ENCODE measurements at places on chromosomes 13 and 19.
A peak's percentile ranks its signal among the peaks of the same experiment; 100 is the strongest.

DNA sequence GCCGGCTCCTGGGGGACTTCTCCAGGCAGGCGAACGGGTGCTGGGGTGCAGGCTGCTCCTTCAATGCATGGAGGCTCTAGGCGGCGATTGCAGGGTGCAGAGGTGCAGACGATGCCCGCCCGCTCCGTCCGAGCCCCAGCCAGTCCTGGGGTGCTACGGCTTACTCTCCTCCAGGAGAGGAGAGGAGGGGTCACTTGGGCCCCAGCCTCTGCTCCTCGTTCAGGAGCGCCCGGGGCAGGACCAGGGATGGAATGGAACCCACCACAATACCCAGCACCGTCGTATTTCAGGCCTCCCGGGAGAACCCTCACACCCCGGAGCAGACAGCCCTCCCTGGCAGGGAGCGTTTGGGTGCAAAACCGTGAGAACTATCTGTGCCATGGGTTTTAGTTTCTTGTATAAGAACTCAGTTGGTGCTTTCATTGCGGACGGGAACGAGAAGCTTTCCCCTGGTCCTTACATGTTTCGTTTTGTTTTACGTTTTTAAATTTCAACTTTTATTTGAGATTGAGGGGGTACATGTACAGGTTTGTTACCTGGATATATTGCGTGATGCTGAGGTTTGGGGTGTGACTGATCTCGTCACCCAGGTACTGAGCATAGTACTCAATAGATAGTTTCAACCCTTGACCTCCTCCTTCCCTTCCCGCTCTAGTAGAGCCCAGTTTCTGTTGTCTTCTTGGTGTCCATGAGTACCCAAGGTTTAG lies 46.8 kb downstream of the ARHGEF18 start:
- DNase-seq: no peak

- no peak for DNase-seq
These were observed 171.7 kb upstream of the KLF12 start for GRCh38 chr13:74305876-74306275.

DNA sequence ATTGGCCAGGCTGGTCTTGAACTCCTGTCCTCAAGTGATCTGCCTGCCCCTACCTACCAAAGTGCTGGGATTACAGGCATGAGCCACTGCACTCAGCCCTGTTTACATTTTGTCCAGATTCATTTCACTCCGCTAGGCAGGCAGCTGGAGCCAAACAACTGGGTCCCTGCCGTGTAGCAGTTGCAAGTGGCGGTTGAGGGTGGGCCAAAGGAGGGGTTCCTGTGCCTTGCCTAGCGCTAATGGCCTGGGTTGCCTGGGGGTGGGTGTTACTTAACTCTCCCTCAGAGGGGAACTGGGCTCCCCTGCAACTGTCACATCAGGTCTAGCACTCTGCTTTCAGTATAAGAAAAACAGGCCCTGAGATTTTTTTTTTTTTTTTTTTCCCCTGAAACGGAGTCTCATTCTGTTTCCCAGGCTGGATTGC lies 7.4 kb downstream of the ACP5 start:
- no peak for DNase-seq

- DNase-seq: peak; percentile 24
These were observed at the start of gene NFIX for GRCh38 chr19:12994701-12995595. NFIX (plus strand) TSS chr19:12995475; CDS start chr19:12995838, 363 bp downstream.

DNA sequence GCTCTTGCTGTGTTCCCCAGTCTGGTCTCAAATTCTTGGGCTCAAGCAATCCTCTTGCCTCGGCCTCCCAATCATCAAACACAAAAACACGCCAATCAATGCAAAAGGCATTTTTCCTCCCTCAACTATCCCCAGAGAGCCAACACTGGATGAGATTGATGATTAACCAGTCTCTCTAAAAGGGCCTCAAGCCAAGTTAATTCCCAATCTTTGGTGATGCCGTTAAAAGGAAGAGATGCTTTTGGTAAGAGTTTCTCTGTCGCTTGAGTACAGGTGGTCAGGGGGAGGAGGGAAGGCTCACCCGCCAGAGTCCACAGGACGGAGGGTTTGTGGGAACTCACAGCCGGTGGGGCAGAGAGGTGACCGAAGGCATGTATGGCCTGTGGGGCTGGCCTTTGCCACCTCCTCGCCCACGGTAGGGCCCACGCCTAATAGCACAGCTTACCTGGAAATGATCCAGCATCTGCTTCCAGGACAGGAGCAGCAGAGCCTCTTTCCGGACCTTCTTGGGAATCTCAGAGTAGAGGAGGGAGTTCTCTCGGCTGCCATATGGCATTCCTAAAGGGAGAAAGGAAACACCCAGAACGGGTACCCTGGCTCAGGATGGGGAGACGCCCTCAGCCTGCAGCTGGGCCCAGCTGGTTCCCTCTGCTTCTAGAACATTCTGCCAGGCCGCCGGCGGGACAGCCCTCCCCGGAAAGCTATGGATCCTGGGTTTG lies 18.1 kb downstream of the DPP9 start:
- DNase-seq: no peak

GRCh38 chr13:35499676-35500075 lies 23.2 kb upstream of the MAB21L1 start:
- no peak for DNase-seq

DNA sequence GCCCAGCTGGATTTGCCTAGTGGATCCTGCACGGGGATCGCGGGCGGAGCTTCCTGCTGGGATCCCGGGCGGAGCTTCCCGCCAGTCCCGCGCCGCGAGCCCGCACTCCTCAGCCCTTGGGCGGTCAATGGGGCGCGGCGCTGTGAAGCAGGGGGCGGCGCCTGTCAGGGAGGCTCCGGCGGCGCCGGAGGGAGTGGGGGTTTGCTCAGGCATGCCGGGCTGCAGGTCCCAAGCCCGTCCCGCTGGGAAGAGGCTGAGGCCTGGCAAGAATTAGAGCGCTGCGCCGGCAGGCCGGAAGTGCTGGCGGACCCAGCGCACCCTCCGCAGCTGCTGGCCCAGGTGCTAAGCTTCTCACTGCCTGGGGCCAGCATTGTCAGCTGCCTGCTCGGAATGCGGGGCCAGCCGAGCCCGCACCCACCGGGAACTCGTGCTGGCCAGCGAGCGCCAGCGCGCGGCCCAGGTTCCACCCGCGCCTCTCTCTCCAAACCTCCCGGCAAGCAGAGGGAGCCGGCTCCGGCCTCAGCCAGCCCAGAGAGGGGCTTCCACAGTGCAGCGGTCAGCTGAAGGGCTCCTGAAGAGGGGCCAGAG lies 119.6 kb downstream of the PRR20E start:
- no peak for DNase-seq

- no peak for DNase-seq
These were observed 1049.8 kb downstream of the OLFM4 start for GRCh38 chr13:54078271-54078870.

DNA sequence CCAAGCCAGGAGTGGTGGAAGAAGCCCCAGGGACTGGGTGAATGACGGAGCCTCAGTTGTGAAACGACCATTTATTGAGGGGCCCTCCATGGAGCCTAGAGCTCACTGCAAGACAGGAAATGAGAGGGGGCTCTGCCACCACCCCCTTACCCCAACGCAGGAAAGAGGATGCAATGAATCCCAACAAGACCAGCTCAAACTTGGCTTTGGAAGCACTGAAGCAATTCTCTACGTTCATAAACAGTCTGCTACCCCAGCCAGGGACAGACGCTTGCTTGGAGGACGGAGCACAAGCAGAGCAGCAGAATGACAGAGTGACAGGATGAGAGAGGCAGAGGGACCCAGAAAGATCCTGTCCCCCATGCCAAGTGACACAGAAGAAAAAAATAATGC lies 1.0 kb downstream of the PRKACA start:
- no peak for DNase-seq

DNA sequence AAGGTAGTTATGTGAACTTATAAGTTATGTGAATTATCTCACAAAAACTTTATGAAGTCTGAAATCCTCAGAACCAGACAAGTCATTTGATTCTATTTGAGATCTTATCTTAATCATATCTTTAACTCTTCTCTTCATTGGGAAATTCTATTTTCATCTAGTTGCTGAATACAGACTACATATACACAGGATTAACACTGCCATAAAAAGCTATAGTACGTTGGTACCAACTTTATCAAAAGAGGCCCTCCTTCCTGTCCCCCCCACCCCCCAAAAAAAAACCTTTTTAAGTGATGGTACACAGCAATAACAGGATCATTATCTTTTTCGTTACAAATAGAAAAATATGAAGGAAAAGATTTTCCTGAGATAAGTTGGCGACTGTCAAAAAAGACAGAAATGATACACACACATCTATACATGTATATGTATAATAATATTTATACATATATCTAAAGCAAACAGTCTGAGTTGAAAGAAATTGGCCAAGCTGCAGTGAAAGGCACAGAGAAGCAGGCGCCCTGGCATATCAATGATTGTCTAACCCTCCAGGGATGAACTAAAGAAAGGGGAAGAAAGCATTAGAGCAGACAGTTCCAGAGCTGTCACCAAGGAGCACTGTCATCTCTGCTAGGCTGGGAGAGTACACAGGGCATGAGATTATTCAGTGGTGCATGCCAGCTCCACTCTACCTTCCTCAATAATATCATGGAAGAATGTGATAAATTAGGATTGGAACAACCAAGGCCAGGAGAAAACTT lies 116.7 kb downstream of the KLF12 start:
- DNase-seq: no peak

GRCh38 chr13:38372820-38373383 lies 23.3 kb downstream of the UFM1 start:
- DNase-seq: no peak

GRCh38 chr19:10544242-10544752 lies 593 bp downstream of the ATG4D start:
- no peak for DNase-seq

DNA sequence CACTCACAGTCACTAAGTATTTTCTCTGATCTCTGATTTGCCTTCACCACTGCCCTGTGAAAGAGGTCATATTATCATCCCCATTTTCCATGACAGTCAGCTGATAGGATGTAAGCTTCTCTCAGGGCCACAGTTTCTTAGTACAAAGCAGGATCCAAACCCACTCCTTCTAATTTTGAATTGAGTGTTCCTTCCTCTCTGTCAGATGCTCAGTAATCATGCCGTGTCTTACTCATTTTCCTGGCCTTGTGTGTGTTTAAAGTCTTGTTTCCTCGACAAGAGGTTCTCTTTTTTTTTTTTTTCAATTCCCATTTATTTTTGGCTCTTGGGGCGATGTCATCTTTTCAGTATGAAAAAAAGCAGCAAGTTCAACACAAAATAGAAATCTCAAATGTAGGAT lies 72.3 kb downstream of the NAA16 start:
- DNase-seq: no peak

DNA sequence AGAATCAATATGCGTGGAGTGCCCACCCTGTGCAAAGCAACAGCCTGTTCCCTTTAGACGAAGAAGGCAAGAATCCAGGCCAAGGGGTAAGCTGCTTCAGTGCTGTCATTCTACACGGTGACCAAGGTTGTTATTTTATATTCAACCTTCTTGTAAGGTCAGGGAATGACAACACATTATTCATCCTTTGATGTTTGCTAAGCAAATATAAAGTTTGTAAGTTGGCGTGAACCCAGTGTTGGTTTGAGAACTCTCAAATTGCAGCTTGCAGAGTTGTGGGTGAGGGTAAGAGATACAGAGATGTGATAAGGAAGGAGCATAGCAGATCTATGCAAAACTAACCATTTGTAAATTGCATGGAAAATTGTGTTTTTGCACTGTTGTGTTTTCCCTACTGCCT lies 436.7 kb downstream of the FGF9 start:
- DNase-seq: no peak

DNA sequence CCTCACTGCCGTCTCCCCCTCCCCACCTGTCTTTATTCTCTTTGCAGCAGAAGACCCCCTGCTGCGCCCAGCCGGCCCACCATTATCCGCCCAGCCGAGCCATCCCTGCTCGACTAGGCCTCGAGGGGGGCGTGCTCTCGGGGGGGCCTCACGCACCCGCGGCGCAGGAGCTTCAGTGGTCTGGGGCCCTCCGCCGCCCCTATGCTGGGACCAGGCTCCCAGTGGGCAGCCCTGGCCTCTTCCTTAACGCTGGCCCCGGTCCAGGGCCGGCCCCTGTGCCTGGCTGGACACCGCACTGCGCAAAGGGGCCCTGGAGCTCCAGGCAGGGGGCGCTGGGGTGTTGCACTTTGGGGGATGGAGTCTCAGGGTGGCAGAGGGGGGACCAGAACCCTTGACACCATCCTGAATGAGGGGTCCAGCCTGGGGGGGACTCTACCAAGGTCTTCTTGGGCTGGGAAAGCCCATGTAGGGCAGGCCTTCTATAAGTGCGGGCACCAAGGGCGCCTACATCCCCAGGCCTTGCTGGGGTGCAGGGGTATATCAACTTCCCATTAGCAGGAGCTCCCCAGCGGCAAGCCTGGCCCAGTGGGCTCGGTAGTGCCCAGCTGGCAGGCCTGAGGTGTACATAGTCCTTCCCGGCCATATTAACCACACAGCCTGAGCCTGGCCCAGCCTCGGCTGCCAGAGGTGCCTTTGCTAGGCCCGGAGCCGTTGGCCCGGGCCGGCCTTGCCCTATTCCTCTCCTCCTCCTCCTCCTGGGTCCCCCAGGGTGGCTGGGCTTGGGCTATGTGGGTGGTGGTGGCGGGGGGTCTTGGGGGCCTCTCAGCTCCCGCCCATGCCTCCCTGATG lies 4.9 kb downstream of the TMED1 start:
- DNase-seq: no peak

DNA sequence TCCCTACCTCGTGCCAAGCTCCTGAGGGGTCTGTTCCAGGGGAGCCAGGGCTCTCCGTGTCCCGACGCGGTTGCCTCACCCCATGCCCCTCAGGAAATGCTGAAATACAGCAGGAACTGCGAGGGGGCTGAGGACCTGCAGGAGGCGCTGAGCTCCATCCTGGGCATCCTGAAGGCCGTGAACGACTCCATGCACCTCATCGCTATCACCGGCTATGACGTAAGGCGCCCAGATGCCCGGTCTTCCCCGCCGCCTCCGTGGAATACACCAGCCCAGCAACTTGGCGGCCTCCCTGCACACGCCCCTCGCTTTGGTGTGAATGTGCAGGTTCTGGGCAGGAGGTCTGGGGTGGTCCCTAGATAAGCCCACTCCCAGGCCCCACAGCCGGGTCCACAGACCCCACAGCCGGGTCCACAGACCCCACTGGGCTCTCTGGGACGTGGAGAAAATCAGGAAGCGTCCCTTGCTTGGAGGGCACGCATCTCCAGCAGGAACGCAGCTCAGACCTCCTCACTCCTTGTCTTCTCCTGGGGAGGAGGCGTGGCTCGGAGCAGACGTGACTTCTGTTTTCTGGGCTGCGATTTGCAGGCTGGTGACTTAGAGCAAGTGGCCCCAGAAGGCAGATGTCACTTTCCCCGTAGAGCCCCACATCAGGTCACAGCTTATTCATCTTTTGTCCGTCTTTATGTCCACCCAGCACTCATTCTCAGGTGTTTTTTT lies 19.4 kb upstream of the F7 start:
- DNase-seq: no peak

GRCh38 chr19:33329736-33330135 lies 27.4 kb upstream of the CEBPA start:
- DNase-seq: no peak

DNA sequence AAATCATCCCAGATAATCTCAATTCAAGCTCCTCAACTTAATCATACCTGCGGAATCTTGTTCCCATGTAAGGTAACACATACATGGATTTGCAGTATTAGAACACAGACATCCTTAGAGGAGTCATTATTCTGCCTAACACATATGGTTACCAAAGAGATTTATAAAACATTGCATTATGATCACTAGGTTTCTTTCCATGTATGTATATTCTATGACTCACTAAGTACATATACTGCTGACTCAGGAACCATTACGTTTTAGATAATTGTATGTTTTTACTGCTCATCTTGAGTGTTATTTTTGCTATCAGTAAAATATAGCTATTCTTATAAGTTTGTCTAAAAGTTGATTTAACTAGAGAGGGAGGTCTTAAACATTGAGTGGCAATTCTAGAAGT lies 182.9 kb downstream of the SLITRK6 start:
- DNase-seq: no peak
